B cell (primary cell): ENCODE measurements at places on chromosomes 2 and 18.

- DNase-seq, result no peak
Observed at GRCh38 chr2:215862351-215862771, 151.0 kb downstream of the MREG start.

GRCh38 chr18:50816419-50817166 lies 3.2 kb downstream of the MRO start:
- peak; percentile 83 for DNase-seq

DNA sequence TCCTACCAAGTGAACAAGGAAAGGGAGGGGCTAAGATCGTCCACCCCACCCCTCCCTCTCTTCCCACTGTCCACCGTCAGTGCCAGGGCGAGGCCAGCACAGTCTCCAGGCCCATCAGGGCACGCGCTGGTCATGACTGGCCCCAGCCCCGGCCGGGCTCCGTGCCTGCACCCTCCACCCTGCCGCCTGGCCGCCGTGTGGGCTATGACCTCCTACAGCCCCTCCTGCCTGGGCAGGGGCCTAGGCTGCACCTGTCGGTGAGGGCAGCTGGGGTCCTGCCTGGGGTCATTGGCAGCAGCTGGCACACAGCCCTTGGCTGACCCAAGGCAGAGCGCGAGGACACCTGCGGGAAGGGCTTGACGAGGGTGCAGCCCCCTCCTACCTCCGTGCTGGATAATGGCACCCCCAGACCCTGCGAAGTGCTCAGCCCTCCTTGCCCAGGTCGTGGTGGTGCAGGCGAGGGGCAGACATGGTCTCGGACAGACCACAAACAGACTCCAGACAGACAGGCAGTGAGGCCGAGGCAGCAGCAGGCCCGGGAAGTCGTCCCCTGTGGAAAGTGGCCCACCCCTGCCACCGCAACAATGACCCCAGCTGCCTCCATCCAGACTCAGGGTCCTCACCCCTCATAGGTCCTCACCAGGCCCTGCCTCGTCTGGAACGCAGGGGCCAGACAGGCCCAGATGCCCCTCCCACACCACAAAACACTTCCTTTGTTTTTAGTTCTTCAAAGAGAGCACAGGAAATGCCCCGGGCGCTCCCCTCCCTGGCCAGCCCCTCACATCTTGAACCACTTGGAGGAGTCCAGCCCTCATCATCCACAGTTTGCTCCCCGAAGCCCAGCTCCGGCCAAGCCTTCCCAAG lies 43.1 kb upstream of the GPC1 start:
- DNase-seq, result no peak

DNA sequence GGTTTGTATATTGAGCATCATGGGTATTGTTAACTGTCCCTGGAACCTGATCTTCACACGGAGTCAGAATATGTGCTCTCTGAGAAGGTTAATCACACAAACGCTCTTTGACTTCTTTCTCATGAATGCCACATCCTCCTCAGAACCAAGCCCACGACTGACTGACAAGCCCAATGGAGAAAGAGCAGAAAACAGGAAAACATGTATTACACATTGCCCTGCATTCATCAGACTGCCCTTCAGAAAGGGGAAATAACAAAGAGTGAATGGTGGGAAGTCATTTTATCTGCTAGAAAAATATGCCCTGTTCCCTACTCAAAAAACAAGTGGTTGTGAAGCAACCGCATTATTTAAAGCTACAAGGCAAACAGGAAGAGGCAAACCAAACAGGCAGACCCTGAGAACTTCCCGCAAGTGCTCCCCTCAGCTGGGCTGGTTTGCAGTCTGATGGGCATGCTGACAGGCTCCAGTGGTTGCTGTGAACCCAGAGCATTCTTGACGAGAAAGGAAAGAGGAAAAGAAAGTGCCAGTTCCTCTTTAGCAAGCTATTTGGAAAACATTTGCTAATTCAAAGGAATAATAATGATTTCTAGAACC lies 172.9 kb upstream of the SETBP1 start:
- peak; percentile 85 for DNase-seq

DNA sequence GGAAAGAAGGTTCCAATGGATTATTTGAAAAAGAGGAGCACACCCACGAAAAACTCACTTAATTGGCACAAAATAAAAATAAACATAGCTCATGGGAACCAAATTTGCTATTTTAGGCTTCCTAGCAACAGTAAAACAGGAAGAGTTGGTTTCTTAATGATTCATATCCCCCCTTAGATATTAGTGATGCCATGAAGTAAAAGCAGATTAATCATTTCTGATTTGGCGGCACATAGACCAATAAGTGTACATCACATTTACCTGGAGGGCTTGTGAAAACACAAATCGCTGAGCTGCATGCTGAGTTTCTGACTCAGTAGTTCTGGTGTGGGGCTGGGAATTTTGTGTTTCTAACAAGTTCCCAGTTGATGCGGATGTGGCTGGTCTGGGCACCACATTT lies 260.4 kb downstream of the SLC4A3 start:
- no peak for DNase-seq

DNA sequence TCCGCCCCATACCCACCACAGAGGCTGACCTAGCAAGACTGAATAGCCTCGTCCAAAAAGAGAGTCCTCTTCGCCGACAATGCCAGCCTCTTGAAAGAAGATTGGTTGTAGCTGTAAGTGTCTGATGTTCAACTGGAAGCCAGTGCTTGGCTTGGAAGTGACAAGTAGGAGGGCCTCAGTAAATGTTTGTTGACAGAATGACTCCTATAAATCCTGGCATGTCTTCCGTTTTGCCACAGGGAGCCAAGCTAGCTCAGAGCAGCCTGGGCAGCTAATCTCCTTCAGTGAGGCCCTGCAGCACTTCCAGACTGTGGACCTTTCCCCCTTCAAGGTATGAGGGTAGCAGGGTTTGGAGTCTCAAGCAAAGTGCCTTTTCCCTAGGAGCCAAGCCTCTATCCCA lies 14.9 kb downstream of the ELMOD3 start:
- no peak for DNase-seq

DNA sequence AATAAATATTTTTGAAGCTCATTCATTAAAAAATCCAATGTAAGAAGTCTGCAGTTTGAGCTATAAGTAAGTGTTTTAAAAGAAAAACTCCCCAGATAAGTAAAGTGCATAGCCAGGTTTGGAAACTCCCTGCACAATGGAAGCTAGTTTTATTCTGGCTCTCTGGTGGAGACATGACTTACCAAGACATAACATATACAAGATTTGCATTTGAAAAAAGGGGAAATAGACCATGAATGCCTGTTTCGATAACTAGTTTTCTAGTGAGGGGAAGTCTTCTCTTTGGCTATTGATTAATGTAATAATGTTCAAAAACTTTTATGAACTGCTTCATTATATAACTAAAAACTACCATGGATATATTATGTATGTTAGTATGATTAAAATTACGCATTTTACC lies 435.2 kb downstream of the ARHGAP15 start:
- peak; percentile 27 for DNase-seq

GRCh38 chr2:71556692-71557250 lies 103.4 kb downstream of the DYSF start:
- no peak for DNase-seq

- no peak for DNase-seq
Observed at GRCh38 chr2:3793249-3793648, 89.9 kb downstream of the DCDC2C start.

DNA sequence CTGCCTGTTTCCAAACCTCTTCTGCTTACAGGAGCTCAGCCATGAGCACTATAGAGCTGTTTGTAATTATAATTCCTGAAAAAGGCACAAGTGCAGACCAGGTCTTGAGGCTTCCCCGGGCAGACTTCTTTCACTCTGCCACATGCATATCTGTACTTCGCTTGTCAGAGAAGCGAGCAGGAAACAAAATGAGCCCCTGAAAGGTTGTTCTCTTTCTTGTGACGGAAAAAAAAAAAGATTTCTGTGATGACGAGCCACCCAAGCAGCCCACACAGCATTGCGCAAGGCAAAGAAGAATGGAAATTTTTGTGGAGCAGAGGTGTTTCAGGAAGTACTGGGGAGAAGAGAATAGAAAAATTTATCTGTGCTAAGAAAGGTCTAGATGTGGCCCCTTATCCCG lies 54.0 kb upstream of the LINC00305 start:
- DNase-seq, result no peak

- DNase-seq, result no peak
Observed at GRCh38 chr18:50523165-50523564, 36.7 kb upstream of the MAPK4 start.

- peak; percentile 36 for DNase-seq
Observed at GRCh38 chr2:12502759-12503158, 214.0 kb upstream of the TRIB2 start.

GRCh38 chr2:144088863-144089262 lies 431.1 kb downstream of the ZEB2 start:
- DNase-seq, result no peak

DNA sequence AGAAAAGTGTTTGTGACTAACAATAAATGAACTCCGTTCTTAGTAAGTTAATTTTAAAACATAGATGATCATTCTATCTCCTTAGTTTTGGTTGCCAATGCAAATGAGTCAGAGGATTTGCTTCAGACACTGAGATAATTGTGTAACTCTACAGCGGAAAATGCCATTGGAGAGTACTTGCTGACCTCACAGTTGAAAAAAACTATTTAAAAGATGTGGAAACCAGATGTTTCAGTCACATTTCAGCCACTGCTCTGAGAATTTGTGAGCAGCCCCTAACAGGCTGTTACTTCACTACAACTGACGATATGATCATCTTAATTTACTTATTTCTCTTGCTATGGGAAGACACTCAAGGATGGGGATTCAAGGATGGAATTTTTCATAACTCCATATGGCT lies at the start of gene TNFAIP6:
TNFAIP6 (plus strand) TSS at position 234 of the 400 bp plus-strand sequence; CDS start at position 309, 75 bp downstream.
- no peak for DNase-seq

GRCh38 chr18:31684279-31685096 lies at the start of gene B4GALT6:
Gene B4GALT6 (minus strand): TSS chr18:31684581. CDS start chr18:31684426, 155 bp downstream.
- peak; percentile 47 for DNase-seq

- DNase-seq, result no peak
Observed at GRCh38 chr2:240269886-240270285, 129.4 kb upstream of the OTOS start.

DNA sequence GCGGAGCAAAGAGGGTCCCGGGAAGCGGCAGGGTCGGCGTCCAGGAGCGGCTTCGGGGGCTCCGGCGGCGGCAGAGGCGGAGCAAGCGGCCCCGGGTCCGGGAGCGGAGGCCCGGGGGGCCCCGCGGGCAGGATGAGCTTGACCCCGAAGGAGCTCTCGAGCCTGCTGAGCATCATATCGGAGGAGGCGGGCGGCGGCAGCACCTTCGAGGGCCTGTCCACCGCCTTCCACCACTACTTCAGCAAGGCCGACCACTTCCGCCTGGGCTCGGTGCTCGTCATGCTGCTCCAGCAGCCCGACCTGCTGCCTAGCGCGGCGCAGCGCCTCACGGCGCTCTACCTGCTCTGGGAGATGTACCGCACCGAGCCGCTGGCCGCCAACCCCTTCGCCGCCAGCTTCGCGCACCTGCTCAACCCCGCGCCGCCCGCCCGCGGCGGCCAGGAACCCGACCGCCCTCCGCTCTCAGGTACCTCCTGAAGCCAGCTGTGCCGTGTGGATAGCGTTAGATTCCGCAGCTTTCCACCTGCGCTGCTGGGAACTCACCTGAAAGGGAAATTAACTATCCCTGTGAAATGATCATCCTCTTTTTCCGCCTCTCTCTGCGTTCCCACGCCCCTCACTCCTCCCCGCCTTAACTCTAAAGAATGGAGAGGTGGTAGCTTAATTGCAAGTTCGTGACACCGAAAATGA lies 472 bp downstream of the CNOT11 start:
- no peak for DNase-seq

GRCh38 chr2:120253021-120253882 lies 600 bp downstream of the RALB start:
- no peak for DNase-seq

DNA sequence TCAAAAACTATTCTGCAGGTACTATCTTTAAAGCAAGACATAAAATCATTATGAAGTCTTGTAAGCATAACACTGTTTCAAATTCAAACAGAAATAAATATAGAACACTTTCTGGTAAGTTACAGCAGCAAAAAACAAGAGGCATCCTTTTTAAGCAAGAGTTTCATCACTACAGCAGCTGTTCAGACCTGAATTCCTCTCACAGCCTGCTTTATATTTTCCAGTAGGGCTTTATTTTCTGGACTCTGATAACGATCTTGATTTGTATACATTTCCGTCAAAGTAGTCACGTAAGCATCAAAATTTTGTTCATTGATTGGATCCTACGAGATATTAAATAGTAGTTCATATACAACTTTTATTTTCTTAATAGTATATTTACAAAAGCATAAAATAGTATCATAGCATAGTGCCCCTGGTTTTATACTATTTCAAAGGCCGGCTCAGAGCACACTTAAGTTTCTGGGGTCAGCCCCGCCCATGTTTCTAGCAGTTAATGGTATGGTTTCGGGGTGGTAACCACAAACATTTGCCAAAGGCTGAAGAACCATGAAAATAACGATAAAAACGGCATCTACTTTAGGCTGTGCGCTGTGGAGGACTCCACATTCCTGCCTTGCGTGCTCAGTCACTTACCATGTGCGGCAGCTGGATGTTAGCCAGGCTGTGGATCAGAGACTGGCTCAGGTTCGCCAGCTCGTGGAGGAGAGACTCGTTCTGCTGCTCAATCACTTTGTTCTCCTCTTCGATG lies 47.5 kb upstream of the PXDN start:
- no peak for DNase-seq

- no peak for DNase-seq
Observed at GRCh38 chr18:56900195-56901094, 246.4 kb upstream of the BOD1L2 start.

DNA sequence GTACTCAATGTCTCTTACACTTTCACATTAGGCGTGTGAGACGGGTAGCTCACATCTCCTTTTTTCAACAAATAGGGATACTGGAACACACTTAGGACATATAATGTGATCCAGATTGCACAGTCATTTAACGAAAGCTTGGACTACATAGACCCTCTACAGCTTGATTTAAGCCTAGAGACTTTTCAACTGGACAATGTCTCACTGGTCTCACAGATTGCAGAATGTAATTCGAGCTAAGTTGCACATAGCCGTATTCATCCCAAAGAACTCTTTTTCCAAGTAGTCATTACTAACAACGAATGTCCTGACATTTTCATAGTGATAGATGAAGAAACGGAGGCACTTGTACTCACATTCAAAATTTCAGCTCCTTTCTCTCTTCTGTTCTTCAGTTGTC lies 612.1 kb downstream of the ZEB2 start:
- DNase-seq, result no peak

- no peak for DNase-seq
Observed at GRCh38 chr2:9315280-9315847, 108.0 kb downstream of the ITGB1BP1 start.

- no peak for DNase-seq
Observed at GRCh38 chr18:79545736-79546171, 133.8 kb upstream of the CTDP1 start.

DNA sequence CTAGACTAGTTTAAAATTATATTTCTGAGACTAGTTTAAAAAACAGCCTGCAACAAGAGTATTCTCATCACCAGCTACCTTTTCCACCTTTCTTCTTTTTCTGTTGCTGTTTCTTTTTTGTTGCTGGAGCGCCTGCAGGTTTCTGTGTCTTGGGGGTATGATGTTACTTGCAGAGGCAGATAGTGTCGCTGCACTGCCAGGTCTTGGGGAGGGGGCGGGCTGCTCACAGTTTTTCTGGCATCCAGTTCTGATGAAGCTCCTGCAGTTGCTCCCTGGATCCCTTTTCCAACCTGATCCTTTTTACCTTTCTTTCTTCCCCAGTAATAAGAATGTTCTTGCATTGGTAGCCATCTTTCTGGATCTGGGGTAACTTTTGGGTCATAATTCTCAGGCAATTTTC lies 8.0 kb upstream of the C18orf32 start:
- DNase-seq, result no peak

- DNase-seq, result no peak
Observed at GRCh38 chr18:41617647-41618046, 337.4 kb upstream of the PIK3C3 start.
